ENCODE measurements at places on chromosomes 11 and 22.

DNA sequence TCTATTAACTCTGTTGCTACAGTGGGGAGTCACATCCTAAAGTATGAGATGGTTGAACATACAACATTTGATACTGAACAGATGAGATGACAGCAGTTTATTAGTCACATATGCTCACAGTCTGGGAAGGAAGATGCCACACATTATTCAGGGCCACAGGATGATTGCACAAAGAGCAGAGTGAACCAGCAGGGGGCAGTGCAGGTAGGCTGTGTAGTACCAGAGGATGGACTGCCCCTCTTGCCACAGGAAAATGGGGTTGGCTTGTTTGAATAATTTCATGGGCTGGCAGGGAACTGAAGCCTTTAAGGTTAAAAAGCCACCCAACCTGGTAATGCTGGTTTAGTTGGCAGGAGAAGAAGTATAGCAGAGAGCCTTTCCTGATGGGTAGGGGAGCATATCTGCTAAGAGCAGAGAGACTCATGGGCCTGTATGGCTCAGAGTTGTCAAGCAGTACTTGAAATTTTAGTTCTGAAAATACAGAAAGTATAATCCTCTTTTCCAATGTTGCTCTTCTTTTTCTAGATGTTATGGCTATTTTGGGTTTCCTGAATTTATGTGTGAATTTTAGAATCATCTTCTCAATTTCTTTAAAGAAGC is 180.4 kb upstream of the B3GAT1 start:
- DNase-seq, result peak; percentile 13
- H3K27me3 ChIP-seq, result peaks cover 13% of the 10 kb centered on the region
- no peak overlapping the region for H3K27ac ChIP-seq
- H3K4me1 ChIP-seq, result no peaks in the 10 kb centered on the region

GRCh38 chr22:48050836-48051235 is 1288.4 kb downstream of the TBC1D22A start:
- no peaks in the 10 kb centered on the region for H3K36me3 ChIP-seq
- no peak overlapping the region for H3K27ac ChIP-seq
- no peak for DNase-seq

DNA sequence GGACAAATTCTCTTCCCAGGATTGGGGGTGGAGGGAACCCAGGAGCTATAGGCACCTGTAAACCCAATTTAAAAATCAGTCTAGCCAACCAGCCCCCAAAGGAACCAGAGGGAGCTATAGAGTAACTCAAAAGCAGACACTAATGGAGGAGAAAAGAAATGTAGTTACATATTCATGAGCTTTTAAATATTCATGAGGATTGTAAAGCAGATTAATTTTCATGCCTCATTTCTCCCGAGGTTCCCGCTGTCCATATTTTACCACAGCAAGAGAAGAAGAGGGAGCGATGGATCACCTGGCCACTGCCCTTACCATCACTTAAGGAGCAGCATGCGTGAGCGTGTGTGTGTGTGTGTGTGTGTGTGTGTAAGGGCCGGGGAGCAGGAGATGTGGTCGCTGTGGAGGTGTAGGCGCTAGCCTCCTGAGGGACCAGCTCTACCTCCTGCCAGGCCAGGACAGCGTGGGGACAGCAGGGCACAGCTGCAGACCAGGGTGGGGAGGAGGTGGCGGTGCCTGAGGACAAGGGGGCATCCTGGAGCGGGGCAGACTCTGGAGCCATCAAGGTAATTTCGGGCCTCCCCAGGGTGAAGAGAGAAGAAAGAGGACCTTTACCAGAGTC is 100.7 kb upstream of the THY1 start:
- no peaks in the 10 kb centered on the region for H3K4me1 ChIP-seq
- DNase-seq, result no peak
- peaks cover 36% of the 10 kb centered on the region for H3K27me3 ChIP-seq
- peaks cover 4% of the 10 kb centered on the region for H3K36me3 ChIP-seq
- H3K27ac ChIP-seq, result no peak overlapping the region

GRCh38 chr11:69394234-69394868 is 87.1 kb upstream of the LINC01488 start:
- peaks cover 48% of the 10 kb centered on the region for H3K27me3 ChIP-seq
- no peaks in the 10 kb centered on the region for H3K4me1 ChIP-seq
- no peak overlapping the region for H3K4me3 ChIP-seq
- H3K27ac ChIP-seq, result no peak overlapping the region
- peaks cover 3% of the 10 kb centered on the region for H3K36me3 ChIP-seq

- H3K36me3 ChIP-seq, result no peaks in the 10 kb centered on the region
- peaks cover 85% of the 10 kb centered on the region for H3K27me3 ChIP-seq
- peaks cover 5% of the 10 kb centered on the region for H3K4me1 ChIP-seq
- H3K27ac ChIP-seq, result no peak overlapping the region
- H3K4me3 ChIP-seq, result no peak overlapping the region
- DNase-seq, result no peak
These were observed 2.0 kb upstream of the FJX1 start for GRCh38 chr11:35615921-35616900.

GRCh38 chr11:125112208-125112604 is 780 bp upstream of the TMEM218 start:
- peaks cover 13% of the 10 kb centered on the region for H3K4me1 ChIP-seq
- H3K4me3 ChIP-seq, result peak overlapping the region; percentile 100
- H3K36me3 ChIP-seq, result peaks cover 8% of the 10 kb centered on the region
- peaks cover 3% of the 10 kb centered on the region for H3K27me3 ChIP-seq

DNA sequence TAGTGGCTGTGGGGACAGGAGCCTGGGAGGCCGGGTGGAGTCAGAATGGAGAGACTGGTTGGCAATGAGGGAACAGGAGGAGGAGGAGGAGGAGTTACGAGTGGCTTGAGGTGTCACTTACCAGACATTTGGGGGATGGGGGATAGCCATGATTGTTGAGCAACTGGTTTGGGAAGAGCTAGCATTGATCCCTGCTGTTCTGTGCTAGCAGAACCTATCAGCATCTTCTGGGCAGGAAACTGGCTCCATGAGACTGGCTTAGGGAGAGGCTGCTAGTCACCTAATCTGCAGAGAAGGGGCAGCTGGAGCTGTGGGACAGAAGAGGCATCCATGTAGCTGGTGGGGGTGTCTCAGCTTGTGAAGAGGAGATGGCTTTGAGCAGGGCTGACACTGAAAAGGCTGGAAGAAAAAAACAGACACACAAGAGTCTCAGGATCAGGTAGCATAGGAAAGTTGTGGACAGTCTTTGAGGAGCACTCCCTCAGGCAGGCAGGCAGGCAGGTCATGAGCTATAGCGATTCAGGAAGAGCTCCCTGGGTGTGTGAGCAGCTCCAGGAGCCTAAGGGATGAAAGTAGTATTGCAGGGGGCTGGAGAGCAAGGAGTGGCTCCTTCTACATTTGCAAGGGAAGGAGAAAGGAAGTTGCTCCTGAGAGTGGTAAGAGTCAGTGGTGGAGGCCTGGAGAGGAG is 22.3 kb downstream of the PIK3IP1 start:
- H3K4me3 ChIP-seq, result no peak overlapping the region
- H3K4me1 ChIP-seq, result no peaks in the 10 kb centered on the region
- peaks cover 18% of the 10 kb centered on the region for H3K36me3 ChIP-seq
- H3K27ac ChIP-seq, result peak overlapping the region; percentile 29
- no peak for DNase-seq
- no peaks in the 10 kb centered on the region for H3K27me3 ChIP-seq

- H3K36me3 ChIP-seq, result peaks cover 7% of the 10 kb centered on the region
- peak overlapping the region; percentile 60 for H3K27ac ChIP-seq
- no peak overlapping the region for H3K4me3 ChIP-seq
- no peak for DNase-seq
- H3K4me1 ChIP-seq, result peaks cover 36% of the 10 kb centered on the region
- H3K27me3 ChIP-seq, result no peaks in the 10 kb centered on the region
These were observed 67.5 kb downstream of the PACSIN2 start for GRCh38 chr22:42947211-42947990.

Data from effector memory CD8-positive, alpha-beta T cell (primary cell).